Stimulated activated CD4-positive, alpha-beta T cell treated with anti-CD3 and anti-CD28 coated beads, Interleukin-1b, Interleukin-23, amount 100 ng/mL, for 48 hours (primary cell): ENCODE measurements at places on chromosomes 3 and 15.

GRCh38 chr15:75067123-75067830 lies 43.9 kb downstream of the PPCDC start:
- peak; percentile 34 for DNase-seq

DNA sequence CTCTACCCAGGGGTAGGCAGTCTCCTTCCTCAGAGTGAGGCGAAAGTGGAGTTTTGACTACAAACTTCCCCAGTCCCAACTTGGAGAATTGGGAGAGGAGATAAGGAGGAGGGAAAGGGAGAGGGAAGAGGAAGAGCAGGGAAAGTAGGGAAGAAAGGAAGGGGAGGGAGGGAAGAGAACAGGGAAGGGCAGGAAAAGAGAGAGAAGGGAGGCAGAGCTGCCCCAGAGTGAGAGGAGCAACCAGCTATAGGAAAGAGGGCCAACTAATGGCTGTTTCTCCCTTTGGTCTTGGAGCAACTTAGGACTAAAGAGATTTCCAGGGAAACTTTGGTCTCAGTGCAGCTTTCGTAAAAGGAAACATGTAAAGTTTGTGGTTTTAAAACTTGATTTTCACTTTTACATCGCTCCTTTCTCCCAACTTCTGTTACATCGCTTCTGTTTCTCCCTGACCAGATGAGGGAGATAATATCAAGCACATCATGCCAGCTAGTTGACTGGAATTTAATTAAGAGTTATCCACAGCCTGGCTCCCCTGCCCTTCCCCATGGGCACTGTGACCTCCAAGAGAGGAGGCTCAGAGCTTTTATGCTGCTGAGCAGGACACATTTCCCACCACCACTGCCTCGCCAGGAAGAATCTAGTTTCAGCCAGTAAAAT lies 1.4 kb downstream of the CA12 start:
- no peak for DNase-seq

- DNase-seq, result no peak
Observed at GRCh38 chr15:45377609-45378148, 665 bp downstream of the GATM start.

- DNase-seq, result no peak
Observed at GRCh38 chr3:71035886-71036285, 547.6 kb downstream of the FOXP1 start.

- DNase-seq, result no peak
Observed at GRCh38 chr3:157330206-157330605, 106.4 kb upstream of the PTX3 start.

- DNase-seq, result no peak
Observed at GRCh38 chr3:19901337-19901736, 32.7 kb downstream of the EFHB start.

DNA sequence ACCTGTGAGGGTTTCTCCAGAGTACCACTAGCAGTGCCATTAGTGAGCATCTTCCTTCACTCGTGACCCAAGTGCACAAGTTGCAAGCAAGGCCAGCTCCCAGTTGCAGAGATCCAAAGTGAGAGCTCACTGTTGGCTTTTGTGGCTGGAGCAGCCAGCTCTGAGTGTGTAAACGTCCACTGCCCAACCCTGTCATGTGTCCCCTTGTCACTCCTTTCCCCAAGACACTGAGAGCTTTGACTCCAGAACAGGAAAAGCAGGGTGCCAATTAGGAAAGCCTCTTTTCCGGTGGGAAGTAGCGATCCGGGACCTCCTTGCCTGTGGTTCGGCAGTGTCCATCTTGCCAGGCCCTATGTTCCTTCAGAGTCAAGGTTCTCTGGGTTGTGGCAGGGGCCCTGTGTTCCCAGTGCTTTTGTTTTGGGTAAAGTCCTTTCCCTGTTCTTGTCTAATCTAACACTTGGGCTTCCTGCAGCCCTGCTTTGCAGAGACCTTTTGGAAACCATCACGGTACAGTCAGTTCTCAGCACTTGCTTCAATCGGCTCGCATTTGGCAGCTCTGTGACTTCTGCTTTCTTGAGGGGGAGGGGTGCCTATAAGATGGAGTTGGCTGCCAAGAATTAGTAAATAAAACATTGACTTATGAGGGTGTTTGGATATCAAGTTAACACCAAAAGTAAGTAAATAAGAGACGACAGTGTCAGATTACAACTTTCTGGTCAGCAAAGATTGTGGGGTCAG lies 90.5 kb downstream of the DNASE1L3 start:
- no peak for DNase-seq

DNA sequence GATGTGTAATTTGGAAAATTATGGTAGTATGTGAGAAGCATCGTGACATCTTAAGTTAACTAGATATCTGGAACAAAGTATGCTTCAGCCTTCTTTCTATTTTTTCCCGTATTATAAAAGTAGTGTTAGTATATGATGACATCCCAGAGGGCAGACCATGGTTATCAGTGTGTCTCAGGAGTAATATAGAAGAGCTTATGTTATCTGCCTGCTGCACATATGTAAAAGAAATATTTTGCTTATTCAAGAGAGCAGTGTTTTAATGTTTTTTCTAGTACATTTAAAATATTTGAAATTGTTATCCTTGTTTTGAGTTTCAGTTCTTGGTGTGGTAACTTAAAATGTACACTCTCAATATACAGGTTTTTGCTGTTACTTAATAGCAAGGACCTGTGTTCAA lies 24.1 kb downstream of the PLCL2 start:
- no peak for DNase-seq

- peak; percentile 49 for DNase-seq
Observed at GRCh38 chr3:11059090-11059798, 66.7 kb downstream of the SLC6A1 start.

DNA sequence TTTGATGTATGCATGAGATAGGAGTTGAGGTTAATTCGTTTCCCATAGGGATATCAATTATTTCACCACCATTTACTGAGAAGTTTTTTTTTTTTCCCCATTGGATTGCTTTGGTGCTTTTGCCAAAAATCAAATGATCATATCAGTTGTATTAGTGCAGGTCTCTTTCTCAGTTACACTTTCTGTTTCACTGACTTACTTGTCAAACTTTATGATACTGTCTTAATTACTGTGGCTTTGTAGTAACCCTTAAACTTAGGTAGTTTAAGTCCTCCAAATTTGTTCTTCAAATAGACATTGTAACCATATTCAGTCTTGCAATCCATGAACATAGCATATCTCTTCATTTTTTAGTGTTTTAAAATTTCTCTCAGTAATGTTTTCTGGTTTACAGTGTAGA lies 259.9 kb upstream of the SLCO3A1 start:
- no peak for DNase-seq

DNA sequence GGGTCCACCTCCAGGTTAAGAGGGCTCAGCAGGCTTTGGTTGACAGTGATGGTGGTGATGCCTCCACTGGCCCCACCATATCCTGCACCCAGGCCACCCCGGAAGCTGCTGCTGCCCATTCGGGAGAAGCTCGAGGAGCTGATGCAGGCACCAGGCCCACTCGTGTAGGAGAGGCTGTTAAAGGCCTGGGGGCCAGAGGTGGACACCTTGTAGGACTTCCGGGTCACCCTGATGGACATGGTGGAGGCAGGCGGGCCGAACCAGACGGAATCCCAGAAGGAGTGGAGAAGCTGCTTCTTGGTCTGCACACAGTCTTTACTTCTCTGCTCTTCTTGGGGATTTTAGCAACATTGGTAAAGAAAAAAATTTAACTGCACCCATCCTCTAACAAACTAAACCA lies 65.2 kb upstream of the CDAN1 start:
- DNase-seq, result no peak

- no peak for DNase-seq
Observed at GRCh38 chr3:142690613-142691012, 33.2 kb upstream of the TRPC1 start.

DNA sequence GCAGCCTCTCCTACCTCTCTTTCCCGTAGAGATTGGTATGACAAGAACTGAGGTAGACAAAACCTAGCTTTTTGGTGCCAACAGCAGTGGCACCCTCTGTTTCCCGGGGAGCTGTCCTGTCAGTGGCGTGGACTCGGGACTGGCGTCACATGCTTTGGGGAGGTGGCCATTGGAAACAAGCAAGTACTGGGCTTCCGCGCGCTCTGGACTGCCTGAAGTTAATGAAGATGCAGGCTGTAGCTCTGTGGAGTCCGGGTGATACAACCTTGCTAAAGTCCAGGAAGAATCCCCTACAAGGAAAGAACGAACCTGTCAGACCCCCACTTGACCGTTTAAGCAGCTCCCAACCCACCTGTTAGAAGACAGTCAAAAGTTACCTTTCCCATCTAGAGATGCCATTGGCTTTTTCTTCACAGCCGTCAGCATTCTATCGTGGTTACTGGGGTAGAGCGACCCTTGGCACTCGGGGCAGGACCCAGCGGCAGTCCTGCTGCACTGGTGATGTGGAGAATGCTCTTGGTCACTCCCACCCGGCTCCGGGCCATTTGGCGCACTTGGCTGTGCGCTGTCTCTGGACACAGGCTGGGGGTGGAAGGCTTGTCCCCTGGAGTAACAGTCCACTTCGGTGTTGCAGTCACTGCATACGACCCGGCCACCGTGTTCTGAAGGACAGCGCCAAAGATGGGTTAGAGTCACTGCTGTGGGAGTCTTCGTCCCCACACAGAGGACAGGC lies 120.5 kb downstream of the LRIG1 start:
- DNase-seq, result no peak

DNA sequence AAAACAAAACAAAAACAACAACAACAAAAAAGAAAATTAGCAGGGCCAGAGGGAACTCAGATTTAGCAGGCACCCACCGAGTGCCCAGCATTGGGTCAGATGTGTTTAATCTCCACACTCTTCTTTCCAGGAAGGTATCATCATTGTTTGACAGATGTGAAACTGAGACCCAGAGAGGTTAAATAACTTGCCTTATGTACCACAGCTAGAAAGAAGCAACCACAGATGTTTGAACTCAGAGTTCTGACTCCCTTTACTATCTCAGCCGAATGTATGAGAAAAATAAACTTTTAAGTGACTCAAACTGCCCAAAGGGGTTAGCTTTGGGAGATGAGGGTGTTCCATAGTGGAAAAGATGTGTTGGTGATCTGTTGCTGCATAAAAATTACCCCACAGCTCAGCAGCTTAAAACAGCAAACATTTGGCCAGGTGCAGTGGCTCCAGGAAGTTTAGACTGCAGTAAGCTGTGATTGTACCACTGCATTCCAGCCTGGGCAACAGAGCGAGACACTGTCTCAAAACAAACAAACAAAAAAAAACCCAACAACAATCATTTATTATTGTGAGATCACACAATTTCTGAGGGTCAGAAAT lies 4.5 kb upstream of the RPP25 start:
- DNase-seq, result no peak
